ENCODE measurements at places on chromosomes 6 and 20. TPM values are rescaled to one million over a fixed set of nuclear protein-coding genes. Genes with fewer than 3 reads are reported as not detected.

- no peak for DNase-seq
These were observed 62.7 kb downstream of the ANKS1A start for GRCh38 chr6:34951731-34952130.

DNA sequence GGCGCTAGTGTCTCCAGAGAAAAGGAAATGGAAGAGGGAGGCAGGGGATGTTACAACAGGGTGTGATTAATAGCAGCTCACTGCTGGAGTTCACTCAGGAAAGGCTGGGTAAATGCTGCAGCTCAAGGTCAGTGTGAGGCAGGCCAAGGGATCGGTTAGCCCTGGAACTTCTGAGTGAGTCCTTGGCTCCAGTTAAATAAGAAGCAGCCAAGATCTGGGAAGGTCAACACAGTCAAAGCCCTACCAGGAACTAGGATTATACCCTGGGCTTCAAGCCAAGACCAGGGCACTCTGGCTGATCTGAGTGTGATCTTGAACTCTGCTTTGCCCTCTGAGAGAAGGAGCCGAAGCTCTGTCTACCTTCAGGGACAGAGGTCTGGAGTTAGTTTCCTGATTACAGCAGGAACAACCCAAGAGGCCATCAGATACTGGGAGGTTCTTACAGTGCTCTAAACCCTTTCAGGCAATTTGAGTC lies 44.3 kb downstream of the TPD52L1 start:
- DNase-seq, result no peak

GRCh38 chr6:20955131-20955530 lies 420.9 kb downstream of the CDKAL1 start:
- DNase-seq, result no peak

DNA sequence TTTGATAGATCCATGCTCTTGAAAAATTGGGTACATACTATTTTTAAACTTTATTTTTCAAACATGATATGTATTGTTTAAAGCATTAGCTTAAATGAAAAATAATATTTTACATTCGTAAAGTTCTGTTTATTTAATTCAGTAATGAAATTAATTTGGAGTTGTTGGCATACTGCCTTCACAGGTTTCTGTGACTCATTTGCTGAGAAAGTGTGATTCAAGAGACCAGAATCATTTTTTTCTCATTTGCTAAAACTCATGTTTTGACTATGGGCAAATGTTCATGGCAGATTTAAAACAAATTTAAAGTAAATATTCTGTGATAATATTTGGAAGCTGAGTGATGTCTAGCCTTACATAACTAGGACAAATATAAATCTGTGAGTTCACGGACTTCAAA lies 230.4 kb downstream of the BCKDHB start:
- no peak for DNase-seq

DNA sequence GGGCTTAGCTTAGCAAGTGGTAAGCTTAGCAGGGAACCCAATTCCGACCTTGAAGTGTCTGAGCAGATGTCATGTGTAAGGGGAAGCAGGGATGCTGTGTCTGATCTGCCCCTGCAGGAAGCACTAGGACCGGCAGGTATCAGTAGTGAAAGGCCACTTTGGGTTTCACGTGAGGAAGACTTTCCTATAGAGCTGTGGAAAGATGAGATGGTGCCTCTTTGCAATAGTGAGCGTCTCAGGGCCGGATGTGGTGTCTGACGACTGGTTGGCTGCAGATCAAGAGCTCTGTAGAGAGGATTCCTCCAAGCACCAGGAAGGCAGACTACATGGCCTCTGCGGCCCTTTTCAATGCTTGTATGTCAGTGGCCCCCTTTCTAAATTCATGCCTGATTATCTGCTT lies 98.3 kb downstream of the TIAM2 start:
- no peak for DNase-seq

DNA sequence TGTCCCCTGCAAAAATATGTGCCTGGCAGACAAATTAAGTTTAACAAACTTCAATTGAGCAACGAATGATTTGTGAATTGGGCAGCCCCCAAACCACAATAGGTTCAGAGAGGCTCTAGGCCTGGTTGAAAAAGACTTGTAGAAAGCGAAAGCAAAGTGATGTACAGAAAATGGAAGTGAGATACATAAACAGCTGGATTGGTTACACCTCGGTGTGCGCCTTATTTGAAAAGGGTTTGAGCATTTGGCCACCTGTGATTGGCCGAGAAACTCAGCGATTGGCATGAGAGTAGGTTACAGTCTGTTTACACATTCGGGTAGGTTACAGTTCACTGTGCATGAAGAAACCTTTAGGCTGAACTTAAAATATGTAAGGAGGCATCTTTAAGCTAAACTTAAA lies 136.9 kb downstream of the CD83 start:
- peak; percentile 20 for DNase-seq

DNA sequence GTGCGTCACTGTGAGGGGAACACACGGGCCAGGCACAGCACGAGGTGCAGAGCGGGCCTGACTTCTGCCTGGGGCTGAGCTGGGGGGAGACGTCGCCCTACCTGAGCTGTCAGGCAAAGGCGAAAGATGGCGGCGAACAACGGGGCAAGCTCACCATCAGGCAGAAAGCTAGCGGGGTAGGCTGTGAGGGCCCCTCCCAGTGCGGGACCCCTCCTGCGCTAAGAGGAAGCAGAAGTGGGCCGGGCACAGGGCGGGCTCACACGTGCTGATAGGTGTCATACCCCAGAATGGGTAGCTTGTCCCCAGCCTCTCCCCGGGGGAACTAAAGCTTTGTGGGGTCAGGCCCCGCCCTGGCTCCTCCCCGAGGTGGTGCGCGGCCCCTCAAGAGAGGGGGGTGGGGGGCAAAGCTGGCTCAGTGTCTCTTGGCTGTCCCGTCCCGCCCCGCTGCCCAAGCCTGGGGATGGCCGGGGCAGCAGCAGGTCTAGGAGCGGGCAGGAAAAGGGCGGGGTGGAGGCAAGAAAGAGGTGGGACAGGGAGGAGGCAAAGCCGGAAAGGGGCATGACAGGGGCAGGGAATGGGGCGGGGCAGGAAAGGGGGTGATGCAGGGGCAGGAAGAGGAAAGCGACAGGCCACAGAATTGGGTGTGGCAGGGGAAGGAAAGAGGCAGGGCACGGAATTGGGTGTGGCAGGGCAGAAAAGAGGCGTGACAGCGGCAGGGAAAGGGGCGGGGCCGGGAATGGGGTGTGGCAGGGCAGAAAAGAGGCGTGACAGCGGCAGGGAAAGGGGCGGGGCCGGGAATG lies 14.7 kb downstream of the UCKL1 start:
- DNase-seq, result no peak

GRCh38 chr6:140274548-140274947 lies 900.1 kb upstream of the CITED2 start:
- DNase-seq, result no peak

GRCh38 chr6:83827050-83827449 lies 26.1 kb upstream of the RIPPLY2 start:
- DNase-seq, result no peak

DNA sequence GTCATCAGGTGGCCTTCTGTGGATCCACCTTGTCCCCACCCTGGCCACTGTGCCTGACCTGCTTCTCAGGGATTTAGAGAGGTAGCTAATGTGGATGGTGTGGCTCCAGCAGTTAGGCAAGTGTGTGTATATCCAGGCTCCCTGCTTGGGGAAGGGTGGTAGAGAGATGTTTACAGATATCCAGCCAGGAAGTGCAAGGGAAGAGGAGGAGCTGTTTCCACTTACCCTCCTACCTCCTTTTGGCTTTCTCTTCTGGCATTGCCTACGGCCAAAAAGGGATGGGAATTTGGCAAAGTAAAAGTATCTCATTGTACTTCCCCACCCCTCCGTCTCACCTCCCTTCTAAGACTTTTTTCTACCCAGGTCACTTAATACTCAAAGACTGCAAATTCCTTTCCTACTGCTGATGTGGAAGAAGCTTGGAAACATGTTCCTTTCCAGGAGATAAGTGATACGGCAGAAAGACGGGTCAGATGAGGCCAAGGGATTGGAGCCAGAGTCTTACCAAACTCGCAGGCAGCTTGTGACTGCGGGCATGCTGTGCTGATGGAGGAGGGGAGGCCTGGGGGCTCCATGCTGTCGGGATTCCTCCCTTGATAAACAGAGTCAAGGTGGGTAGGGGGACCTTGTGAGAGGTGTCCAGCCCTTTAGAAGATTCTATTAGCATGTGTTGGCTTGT lies 253.4 kb downstream of the PRL start:
- no peak for DNase-seq

GRCh38 chr20:47231382-47232039 lies 125.0 kb downstream of the ZMYND8 start:
- DNase-seq, result no peak

DNA sequence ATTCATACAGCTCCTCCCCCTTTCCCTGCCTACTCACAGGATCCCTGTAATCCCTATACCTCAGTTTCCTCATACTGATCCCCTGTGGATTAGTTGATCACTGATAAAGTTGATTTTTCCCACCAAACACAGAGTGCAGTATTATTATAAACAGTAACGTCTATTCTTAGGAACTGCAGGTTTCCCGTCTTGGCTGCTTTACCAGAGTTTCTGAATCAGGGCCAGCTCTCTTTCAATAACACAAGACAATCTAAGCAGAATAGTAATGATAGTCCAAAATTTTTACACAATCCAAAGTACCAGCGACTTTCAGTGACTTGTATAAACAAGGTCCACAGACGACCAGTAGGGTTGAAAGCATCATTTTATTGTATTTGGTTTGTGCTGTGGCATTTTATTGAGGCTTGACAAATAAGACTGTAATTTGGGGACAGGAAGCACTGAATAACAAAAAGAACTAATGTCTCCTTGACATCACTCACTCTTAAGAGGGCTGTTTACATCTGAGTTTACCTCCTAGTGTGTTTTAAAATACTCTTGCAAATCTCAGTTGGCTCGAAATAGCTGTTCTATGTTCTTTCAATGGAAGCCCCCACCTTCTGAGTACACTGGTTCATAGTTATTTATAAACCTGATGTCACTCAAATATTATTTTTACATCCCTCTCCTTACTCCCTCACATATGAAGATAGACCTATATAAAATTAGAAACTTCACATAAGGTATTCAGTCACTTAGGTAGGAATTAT lies 6.1 kb upstream of the JARID2 start:
- no peak for DNase-seq

DNA sequence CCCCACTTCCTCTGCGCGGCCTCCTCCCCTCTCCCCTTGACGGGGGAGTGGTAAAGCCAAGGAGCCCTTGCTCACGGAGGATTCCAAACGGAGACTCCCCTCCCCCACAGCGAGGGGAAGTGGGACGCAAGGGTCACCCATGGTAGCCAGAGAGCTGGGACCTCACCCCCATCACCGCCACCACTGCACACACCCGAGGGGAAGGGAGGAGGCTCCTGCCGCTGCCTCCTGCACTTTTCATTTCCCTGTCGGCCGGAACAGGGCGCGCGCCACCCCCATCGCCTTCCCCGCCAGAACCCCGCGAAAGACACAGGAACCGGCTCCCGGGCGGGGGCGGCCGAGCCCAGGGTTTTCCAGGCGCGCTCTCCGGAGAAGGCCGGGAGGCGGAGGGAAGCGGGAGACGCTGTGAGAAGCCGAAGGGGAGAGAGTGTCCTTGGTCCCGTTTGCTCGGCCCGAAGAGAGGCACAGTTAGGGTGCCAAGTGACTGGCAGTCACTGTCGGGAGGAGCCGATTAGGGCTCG lies 789 bp downstream of the CCND3 start:
- DNase-seq, result no peak

DNA sequence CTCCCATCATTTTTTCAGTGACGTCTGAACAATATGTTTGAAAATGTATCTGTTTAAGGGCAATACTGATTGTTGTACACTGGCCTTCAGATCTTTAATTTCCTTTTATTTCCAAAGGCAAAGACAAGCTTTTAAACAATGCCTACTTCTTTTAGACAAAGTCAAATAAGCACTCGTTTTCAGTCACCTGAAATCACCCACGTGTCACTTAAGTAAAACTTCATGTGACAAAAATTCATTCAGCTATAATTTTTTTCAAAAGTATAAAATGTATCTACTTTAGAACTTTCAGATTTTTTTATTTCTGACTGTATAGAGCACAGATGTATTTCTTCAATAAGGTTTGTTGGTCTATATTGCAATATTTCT lies 113.5 kb upstream of the BEND6 start:
- no peak for DNase-seq

GRCh38 chr6:16700202-16700915 lies 60.9 kb downstream of the ATXN1 start:
- DNase-seq, result no peak

DNA sequence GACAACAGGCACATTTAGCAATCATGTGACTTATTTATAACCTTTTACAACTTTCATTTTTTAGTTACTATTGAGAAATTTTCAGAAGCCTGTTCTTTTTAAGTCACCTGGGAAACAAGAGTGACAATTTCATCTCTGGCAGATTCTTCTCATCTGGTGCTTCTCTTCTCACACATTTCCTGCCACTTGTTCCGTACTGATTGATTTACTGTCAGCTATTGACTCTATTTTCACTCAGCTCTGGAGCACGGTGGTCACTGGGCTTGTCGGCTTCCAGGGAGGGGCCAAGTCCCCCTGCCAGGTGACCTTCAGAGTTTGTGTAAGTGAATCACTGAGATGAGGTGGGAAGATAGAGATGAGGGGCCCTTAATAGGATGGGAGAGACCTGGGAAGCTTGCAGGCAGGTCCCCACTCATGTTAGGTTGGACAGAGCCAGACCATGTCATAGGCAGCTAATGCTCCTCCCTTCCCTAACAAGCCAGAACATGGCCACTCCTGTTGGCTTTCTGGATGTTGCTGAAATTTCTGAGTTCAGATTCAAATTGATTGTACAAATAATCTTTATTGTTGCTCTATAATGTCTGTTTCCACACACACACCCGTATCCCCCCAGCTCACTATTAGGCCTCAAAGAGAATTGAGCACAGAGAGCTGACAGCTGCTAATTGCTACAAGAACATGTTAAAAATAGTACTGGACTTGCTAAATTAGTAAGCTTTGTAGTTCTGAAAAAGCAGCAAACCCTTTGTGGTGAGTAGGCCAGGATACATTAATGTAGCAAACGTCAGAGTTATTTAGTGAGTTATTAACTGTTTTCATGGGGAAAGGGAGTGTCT lies 13.3 kb downstream of the DUSP22 start:
- DNase-seq, result no peak

- DNase-seq, result no peak
These were observed 34.7 kb downstream of the EZR start for GRCh38 chr6:158784505-158784904.

GRCh38 chr20:588476-588875 lies 21.6 kb downstream of the TCF15 start:
- no peak for DNase-seq

GRCh38 chr20:9485614-9486340 lies 28.6 kb upstream of the LAMP5 start:
- DNase-seq, result no peak

Gene EFHC1
- total RNA-seq, result 27.0 TPM

Gene ABT1
- total RNA-seq, result 24.8 TPM

Gene PAX1
- total RNA-seq, result not detected

Gene GLP1R
- total RNA-seq, result not detected

Gene SRC
- total RNA-seq, result 48.6 TPM

Gene SMPDL3A
- 44.7 TPM for total RNA-seq
